LHCN-M2 (cell line): ENCODE measurements at places on chromosomes 1 and 21.
A peak's percentile ranks its signal among the peaks of the same experiment; 100 is the strongest.

DNA sequence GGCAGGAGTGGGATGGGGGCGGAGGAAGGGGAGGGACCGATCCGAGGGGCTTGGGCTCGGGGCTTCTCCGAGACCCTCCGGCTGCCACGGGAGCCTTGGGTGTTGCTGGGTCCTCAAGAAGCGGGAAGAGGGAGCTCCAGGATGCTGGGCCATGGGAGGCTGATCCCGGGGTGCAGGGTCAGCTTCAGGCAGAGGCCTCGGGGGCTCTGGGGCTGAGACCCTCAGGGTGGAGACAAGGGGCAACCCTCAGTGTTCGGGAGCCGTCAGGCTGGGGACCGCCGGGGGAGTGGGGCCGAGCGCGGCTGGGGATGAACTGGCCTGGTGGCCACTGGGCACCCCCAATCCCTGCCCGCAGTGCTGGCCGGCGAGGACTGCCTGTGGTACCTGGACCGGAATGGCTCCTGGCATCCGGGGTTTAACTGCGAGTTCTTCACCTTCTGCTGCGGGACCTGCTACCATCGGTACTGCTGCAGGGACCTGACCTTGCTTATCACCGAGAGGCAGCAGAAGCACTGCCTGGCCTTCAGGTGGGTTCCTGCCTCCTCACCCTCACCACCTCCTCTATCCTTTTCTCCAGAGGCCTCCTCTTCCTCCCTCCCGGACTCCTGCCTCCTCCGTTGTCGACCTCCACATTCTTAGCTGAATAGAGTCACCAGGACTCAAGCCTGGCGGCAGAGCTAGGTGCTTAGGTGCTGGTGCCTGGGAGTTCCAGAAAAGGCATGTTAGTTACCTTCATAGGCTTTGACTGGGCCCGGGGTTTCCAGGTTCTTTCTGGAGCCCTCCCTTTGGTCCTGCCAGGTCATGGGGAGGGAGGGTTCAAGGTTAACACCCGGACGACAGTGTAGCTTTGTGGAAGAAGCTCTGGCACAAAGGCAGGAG, 631 bp downstream of the SHISA4 start:
- DNase-seq, result no peak

DNA sequence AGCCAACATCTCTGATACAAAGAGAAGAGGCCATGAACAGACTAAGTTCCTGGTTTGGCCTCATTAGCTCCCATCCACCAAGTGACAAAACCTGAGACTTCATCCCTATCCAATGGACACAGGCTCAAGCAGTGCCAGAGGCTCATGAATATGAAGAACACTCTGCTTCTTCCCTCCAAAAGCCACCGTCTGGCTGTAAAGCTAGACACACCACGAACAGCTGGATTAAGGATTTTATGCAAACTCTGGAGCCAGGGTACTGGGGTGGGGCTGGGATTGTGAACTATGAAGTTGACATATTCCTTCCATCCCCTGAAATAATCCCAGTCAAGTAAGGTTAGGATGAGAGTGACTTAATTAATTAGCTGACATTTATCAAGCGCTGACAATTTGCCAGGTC, 139.4 kb downstream of the CSMD2 start:
- DNase-seq, result no peak

- DNase-seq, result no peak
Observed at GRCh38 chr21:44379991-44380865, 26.8 kb downstream of the TRPM2 start.

DNA sequence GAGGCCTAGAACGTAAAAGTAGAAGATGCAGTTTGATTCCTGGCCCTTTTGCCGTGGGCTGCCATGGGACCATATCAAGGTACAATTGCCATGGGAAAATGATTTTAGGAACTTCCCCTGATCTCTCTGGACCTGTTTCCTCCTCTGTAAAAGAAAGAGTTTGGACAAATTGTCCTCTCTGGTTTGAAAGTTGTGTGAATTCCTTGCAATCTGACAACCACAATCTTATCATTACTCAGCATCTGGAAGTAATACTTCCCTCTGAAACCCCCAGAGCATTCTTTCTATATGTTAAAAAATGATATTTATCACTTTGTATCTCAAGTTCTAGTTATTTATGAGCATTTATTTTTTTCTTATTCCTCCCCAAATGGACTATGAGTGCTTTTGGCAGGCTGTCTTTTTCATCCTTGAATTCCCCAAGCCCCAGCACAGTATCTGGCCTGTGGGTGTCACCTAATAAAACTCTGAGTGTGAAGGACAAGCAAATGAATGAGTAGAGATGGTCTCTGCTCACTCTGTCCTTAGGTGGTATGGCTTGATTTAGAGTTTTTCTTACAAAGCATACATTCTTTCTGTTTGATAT, 181.1 kb downstream of the DYRK1A start:
- DNase-seq, result no peak

GRCh38 chr1:9916452-9916851, 6.4 kb upstream of the CTNNBIP1 start:
- DNase-seq, result no peak

GRCh38 chr1:227815468-227816409, at the start of gene PRSS38:
TSS of gene PRSS38 (plus strand) at chr1:227815675. CDS start at chr1:227815717, 42 bp downstream.
- no peak for DNase-seq

DNA sequence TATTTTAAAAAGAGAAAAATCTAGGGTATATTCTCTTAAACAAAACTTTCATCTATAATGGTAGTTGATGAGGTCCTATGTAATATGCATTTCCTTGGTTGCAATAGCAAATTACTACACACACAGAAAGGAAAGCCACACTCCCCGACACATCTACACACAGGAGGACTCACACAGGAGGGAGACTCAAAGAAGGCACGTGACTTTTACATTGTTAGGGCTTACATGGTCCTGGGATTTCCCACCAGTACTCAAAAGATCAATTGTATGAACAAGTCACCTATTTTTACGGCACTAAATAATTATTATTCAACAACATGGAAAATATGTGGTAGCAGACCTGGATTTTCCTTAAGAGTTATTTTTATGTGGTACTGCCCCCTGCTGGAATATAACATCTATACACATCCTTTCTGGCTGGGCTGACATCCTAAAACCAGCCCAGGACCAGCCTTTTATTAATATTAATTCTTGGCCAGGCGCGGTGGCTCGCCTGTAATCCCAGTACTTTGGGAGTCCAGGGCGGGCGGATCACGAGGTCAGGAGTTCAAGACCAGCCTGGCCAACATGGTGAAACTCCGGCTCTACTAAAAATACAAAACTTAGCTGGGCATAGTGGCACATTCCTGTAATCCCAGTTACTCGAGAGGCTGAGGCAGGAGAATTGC, 33.9 kb upstream of the LGALS8 start:
- peak; percentile 47 for DNase-seq

GRCh38 chr1:183404476-183404875, 13.7 kb downstream of the NMNAT2 start:
- DNase-seq, result no peak

DNA sequence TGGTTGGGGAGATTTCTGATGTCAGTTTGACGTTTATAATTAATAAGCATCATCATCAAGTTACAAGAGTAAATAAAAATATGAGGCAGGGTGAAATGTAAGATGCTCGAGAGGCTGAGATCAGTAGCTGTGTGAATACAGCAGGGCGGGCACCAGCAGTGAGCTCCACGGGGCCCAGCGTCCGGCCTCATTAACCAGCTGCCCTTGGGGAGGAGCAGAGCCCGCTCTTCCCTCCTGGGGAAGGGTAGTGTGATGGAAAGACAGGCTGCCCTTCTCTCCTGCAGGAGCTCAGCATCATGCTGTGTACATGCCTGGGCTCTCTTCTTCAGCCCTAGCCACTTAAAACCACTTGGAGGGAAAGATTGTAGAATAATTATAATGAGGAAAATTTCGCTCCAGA, 23.4 kb downstream of the PDE9A start:
- no peak for DNase-seq

- no peak for DNase-seq
Observed at GRCh38 chr1:1020000-1020404, at the start of gene AGRN. TSS of gene AGRN (plus strand) at chr1:1020120. CDS start at chr1:1020173, 53 bp downstream.

- no peak for DNase-seq
Observed at GRCh38 chr1:44154049-44154448, 12.6 kb upstream of the KLF18 start.

DNA sequence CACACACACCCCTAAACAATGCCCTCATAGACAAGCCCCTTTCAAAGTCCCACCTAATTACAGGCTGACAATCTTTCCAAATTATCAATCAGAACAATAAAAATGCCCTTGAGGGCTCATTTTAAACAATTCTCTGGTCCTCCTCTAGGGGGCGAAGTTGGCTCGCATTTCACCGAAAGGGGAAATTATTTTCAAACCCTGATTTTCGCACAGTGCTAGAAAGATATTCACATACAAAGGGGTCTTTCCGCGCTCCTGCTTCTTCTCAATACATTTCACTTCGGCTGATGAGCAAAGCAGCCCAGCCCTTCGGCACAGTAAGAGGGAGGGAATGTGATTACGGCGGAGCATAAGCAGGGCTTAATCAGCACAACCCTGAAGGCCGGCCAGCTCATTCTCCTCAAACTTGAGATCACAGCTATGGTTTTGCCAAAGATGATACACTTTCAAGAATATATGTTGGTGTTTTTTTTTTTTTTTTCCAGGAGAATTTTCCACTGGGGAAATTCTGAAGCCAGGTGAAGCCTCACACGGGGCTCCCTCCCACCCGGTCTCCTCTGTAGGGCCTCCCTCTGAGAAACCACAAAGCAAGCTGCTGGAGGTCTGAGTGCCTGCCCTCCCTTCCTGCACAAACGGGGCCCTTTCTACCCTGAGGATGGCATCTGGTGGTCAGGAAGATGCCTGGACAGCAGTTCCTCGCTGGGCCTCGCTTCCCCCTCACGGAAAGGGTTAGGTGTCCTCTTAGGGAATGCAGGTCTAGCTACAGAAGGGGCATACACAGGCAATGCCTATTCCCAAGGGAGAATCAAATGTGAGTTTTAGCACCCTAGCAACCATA, 66.9 kb downstream of the GNG12 start:
- DNase-seq, result peak; percentile 64
